CD8-positive, alpha-beta T cell (primary cell): ENCODE measurements at places on chromosomes 2 and 18.

DNA sequence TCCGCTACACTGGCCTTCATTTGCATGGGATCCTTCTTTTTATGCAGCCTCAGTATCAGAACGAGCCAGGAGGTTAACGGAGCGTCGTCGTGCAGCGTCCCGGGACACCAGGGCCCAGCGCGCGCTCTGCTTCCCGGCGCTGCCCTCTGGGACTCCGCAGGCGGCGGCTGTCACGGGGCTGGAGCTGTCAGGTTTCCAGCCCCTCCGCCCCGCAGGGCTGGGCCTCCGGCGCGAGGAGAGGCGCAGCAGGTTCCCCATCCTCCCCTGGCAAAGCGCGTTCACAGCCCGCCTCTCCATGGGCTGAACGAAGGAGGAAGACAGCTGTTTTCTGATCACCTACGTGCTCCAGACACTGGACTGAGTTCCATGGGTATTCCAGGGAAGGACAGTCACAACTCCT lies 12.5 kb upstream of the PAX8 start:
- no peak for DNase-seq

GRCh38 chr2:68436270-68436669 lies 30.8 kb downstream of the FBXO48 start:
- no peak for DNase-seq

- no peak for DNase-seq
Observed at GRCh38 chr2:143632751-143633374, 503.6 kb downstream of the ARHGAP15 start.

GRCh38 chr2:143150287-143150686 lies 21.1 kb downstream of the ARHGAP15 start:
- DNase-seq = no peak

GRCh38 chr18:49878567-49879270 lies 65.4 kb upstream of the ACAA2 start:
- DNase-seq = no peak

- DNase-seq = no peak
Observed at GRCh38 chr2:43212931-43213330, 13.5 kb downstream of the ZFP36L2 start.

DNA sequence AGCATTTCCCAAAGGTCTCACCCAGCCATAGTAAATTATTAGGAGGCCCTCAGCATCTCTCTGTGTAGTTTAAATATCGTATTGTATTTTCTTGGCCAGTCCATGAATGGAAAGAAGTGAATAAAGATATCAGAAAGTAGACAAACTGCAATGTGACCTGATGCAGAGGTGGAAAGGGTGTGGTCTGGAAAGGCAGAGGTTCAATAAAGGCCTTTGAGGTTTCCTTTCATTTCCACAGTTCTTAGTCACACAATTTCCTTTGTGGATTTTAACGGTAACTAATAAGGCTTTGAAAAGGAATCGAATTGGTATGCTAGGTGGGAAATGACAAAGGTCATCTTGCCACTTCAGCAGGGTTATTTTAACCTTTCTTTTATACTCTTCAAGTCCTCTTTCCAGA lies 20.1 kb upstream of the WIPF1 start:
- DNase-seq = no peak

DNA sequence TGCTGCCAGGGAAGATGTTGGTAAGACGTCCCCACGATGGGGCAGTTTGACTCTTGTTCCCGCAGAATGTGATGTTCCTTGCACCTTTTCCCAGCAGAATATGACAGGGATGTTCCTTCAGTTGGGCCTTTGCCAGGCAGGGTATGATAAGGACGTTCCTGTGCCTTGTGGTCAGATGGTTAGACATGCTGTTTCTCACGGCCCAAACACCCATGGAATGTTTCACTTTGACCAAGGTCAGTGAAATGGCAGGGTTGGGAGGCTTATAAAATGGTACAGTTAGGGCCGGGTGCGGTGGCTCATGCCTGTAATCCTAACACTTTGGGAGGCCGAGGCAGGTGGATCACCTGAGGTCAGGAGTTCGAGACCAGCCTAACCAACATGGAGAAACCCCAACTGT lies 40.3 kb upstream of the YPEL5 start:
- DNase-seq = no peak

DNA sequence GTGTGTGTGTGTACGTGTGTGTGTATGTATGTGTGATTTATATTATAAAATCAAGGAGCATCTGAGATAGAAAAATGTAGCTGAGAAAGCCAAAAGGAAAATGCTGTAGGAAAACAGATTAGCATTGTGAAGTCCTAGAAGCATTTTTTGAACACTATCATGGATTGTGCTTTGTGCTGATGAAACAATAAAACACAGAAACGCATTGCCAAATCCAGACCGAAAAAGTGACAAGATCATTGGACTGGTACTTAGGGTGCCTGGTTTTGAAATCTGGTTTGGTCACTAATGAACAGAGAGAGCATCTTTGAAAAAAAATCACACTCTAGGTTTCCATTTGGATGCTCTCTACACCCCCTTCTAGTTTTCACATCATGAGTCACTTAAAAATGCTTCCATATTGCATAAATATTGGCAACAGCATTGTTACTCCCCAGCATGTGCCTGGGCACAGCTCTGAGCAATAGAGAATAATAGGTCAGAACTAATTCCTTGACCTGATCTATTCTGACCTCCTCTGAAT lies 214.6 kb upstream of the LRRTM1 start:
- DNase-seq = no peak

- no peak for DNase-seq
Observed at GRCh38 chr2:172433144-172433543, 5.8 kb downstream of the ITGA6 start.

DNA sequence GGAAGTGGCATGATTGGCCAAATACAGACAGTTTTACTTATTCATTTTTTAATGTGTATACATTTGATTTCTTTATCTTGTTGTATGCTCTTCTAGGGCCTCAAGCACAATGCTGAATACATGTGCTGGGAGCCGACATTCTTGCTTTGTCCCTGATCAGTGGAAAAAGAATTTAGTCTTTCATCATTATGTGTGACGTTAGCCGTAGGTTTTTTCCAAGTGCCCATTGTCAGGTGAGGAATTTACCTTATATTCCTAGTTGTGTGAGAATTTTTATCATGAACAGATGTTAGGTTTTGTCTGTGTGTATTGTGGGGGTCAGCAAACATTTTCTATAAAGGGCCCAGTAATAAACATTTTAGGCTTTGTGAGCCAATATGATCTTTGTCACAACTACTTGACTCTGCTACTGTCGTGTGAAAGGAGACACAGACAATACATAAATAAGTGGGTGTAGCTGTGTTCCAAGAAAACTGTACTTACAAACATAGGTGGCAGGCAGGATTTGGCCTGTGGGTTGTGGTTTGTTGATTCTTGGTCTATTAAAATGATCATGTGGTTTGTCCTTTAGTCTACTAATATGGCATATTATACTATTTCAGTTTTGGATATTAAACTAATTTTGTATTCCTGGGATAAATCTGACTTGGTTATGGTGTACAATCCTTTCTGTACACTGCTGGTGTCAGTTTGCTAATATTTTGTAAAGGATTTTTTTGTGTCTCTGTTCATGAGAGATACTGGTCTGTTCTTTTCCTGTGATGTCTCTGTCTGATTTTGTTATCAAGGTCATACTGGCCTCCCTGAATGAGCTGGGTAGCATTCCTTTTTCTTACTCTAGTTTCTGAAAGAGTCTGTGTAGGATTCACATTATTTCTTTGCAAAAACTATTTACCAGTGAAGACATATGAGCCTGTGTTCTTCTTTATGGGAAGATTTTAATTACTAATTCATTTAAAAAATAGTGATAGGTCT lies 132.2 kb upstream of the SMAD7 start:
- DNase-seq = no peak

DNA sequence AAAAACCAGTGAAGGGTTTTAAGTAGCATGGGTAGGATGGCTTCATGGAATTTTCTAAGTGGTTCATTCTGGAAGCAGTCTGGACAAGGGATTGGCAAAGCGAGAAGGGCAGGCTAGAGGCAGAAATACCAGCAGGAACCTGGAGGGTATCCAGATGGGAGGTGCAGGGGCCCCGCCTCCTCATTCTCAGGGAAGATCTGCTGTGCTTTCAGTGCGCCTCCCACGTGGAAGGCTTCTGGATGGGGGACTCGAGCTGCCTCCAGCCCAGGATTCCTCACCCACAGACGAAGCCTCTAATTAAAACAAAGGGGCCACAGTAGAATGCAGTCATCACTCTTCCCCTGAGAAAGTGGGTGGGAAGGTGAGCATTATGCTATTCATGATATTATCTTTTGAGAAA lies 79.8 kb downstream of the VSNL1 start:
- no peak for DNase-seq

GRCh38 chr2:77862120-77862519 lies 339.9 kb upstream of the LRRTM4 start:
- DNase-seq = no peak

GRCh38 chr18:57209713-57210106 lies 62.8 kb downstream of the BOD1L2 start:
- no peak for DNase-seq

- no peak for DNase-seq
Observed at GRCh38 chr2:12430407-12431133, 286.2 kb upstream of the TRIB2 start.

DNA sequence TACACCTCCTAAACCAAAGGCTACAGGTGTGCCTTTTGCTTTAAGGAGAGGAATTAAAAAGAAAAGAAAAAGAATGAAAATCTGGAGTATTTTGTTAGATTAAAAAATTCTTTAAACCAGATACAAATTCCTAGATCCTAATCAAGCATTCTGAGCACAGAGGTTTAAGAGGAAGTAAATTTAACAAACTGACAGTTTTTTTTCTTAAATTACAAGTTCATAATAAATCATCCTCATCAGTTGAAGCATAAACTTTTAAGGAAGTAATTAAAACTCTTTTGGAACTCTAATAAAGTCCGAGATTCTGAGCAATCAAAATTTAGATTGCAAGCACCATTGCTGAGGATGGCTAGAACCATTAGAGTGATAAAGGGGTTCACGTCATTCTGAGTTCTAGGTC lies 75.1 kb downstream of the POLE4 start:
- no peak for DNase-seq

- DNase-seq = no peak
Observed at GRCh38 chr2:20302019-20302418, 48.6 kb downstream of the PUM2 start.

DNA sequence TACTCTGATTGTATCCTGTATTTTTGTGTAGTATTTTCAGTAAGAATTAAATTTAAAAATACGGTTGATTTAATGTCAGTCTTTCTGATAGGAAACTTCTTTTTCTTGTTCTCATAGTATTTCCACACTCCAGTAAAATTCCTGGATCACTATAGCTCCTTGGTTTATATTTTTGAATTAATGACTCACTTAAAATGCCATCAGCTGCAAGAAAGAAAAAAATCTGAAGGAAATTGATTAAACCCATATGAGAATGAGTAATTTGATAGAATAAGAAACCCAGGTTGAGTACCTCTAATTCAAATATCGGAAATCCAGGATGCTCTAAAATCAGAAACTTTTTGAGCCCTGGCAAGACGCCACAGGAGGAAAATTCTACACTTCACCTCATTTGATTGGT lies 186.8 kb upstream of the RND3 start:
- DNase-seq = no peak

DNA sequence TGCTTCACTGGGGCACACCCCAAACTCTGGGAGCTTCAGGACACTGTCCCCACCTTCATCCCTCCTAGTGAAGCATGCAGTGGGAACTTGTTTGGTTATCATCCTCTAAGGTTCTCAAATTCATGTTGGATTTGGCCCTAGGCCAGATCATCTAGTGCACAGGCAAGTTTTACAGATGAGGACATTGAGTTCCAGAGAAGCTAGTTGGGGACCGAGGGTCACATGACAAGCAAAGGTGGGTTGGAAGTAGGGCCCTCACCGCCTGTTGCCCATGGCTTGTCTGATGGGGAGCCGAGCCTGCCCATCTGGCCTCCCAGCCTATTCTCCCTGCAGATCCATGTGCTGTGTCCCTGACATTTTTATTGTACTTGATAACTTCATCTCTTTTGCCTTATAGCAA lies 2.8 kb downstream of the PRKCE start:
- DNase-seq = no peak

DNA sequence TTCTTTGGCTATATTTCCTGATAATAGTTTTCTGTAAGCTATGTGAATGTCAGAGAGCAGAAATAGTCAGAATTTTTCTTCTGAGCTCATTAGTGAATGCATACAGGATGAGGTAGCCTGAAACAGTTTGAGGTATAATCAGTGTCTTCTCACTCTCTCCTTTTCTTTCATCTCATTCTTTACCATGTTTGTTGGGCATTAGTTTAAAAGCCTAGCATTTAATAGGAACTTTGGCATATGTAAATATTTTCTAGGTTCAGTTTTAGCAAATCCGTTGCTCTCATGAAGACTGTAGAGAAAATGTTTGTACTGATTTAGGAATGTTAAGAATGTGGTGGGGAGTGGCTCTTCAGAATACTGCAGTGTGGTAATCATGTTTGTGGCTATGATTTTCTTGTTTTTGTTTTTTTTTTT lies 119.4 kb downstream of the PARD3B start:
- no peak for DNase-seq
